ENCODE measurements at places on chromosomes 1 and 21.

- DNase-seq, result no peak
Observed at GRCh38 chr1:85088408-85088784, 40.1 kb upstream of the MCOLN3 start.

GRCh38 chr1:211133836-211134669 lies at the start of gene KCNH1:
Gene KCNH1, minus strand, starts transcription at chr1:211134148. Its CDS starts 203 bp downstream, at chr1:211133945.
- DNase-seq, result peak; percentile 89

DNA sequence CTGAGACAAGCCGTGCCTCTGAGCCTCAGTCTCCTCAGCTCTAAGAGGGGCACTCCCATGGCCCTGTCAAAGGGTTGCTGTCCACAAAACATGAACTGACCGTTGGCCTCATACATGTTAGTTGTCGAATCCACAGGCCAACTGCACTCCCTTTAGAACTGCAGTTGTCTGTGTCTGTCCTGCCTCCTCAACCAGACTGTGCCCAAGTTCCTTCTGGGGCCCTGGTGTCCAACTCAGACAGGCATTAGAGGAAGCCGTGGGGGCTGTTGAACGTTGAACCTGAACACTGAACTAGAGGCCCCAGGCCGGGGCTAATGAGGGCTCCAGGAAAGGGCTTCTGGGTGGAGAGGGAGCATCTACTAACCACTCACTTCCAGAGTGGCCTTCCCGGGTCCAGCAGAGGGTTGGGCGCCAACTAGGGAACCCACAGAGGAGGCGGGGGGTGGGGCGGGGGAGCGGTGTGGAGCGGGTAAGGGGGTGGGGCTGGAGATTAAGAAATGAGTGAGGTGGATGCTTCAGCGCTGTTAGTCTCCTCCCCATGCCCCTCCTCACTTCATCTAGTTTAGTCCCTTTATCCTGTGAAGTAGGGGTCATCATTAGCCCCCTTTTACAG lies at the start of gene RAB42:
Gene RAB42, plus strand, starts transcription at position 558 of the 613 bp plus-strand sequence. CDS start 247 bp downstream, outside the sequence.
- DNase-seq, result no peak

- no peak for DNase-seq
Observed at GRCh38 chr1:90970208-90970607, 51.6 kb downstream of the ZNF644 start.

DNA sequence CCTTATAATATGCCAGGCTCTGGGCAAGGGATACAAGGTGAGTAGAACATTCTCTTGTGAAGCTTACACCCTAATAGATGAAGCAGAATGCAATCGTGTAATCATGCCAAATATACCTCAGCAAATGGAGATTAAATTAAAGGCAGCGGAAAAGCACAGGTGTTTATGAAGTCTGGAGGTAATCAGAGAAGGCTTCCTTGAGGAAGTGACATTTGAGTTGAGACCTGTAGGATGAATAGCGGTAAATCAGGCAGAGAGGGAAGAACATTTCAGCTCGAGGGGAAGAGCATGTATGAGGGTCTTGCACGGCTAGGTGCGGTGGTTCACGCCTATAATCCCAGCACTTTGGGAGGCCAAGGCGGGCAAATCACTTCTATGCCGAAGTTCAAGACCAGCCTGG lies 13.5 kb downstream of the E2F2 start:
- no peak for DNase-seq

DNA sequence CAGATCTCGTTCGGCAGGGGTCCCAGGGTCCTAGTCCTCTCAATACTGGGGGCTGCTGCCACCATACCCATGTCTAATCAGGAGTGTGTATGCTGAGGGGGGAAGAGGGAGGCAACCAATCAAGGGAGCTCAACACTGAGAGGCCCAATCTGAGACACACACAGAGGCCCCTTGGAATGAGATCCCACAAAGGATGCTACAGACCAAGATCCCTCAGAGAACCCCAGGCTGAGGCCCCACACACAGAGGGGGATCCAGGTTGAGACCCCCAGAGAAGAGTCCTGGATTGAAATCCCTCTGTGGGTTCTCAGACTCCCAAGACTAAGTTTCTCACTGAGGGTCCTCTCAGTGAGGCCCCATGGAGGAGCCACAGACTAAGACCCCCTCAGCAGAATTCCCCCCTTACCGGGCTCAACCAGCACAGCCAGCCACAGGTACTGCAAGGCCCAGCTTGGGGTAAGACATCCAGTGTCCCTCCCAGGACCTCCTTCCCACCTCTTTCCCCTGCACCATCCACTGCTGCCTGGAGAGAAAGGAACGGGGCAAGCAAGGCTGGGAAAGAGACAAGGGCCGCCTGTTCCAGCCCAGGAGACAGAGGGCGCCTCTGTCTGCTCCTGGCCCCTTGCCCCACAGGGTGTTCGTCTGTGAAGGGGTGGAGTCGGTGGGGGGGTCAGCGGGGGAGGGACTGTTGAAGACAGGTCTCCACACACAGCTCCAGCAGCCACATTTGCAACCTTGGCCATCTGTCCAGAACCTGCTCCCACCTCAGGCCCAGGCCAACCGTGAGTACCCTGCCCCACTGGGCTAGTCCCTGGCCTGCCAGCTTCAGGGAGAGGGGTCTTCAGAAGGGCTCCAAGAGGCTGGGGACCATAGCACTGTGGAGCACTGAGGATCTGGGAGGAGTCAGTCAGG lies at the start of gene S100A1:
Gene S100A1, plus strand, starts transcription at position 720 of the 912 bp plus-strand sequence. CDS start 2,088 bp downstream, outside the sequence.
- no peak for DNase-seq
